ENCODE measurements at places on chromosomes 6 and 20.

- no peak for DNase-seq
These were observed 459.8 kb upstream of the RUNX2 start for GRCh38 chr6:44868335-44868668.

DNA sequence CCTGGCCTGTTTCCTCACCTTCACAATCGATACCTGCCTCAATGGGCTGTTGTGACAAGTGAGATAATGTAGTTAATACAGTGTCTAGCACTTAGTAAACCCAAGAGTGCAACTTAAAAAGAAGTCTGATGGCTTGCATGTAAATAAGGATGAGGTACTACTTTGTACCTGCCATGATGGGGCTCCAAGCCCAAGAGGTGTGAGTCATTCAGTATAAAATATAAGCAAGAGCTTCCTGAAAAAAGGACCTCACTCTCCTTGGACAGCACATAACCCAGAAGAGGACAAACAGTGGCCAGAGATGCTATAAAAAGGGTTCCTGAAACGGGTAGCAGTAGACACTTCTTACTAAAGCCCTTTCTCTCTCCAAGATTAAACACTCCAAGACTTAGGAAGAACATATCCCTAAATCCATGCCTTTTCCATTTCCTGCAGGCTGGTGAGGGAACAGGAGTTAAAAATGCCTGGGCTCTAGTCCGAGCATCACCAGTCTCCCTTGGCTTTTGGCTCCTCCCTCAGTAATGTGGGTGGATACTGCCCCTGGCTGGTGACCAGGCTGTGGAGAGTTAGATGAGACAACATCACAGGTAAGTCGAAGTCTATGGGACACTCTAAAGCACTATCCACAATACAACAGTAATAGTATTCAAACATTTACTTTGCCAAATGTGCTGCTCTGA lies 4.3 kb downstream of the UBE2V1 start:
- DNase-seq: no peak

DNA sequence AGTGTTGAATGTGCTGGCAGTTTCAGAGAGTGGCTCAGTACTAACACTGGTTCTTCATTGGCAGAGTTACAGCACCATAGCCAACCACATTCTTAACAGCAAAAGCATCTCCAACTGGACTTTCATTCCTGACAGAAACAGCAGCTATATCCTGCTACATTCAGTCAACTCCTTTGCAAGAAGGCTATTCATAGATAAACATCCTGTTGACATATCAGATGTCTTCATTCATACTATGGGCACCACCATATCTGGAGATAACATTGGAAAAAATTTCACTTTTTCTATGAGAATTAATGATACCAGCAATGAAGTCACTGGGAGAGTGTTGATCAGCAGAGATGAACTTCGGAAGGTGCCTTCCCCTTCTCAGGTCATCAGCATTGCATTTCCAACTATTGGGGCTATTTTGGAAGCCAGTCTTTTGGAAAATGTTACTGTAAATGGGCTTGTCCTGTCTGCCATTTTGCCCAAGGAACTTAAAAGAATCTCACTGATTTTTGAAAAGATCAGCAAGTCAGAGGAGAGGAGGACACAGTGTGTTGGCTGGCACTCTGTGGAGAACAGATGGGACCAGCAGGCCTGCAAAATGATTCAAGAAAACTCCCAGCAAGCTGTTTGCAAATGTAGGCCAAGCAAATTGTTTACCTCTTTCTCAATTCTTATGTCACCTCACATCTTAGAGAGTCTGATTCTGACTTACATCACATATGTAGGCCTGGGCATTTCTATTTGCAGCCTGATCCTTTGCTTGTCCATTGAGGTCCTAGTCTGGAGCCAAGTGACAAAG lies 17.0 kb upstream of the ADGRF4 start:
- DNase-seq: no peak

GRCh38 chr6:111989743-111990142 lies 64.2 kb upstream of the CCN6 start:
- no peak for DNase-seq

DNA sequence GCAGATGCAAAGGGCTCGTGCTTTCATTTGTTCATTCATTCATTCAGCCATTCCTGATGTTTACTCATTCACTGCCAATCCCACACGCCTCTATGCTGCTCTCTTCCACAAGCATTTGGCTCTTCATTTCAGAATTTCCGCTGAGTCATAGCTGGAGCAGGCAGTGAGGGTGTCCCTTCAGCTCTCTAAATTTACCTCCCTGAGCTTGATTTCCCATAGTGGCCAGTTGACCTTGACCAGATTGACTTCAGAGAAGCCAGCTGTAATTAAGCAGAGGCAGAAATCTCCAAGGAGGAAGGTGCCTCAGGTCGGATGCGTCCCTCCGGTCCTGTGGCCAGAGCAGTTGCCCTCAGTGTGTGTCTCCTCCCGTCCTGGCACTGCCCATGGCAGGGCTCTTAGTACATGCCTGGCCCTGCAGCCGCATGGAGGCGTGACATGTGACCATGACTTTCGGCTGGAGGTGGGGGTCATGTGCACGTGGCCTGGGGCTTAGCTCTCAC lies 267.2 kb upstream of the ECI2 start:
- DNase-seq: no peak

DNA sequence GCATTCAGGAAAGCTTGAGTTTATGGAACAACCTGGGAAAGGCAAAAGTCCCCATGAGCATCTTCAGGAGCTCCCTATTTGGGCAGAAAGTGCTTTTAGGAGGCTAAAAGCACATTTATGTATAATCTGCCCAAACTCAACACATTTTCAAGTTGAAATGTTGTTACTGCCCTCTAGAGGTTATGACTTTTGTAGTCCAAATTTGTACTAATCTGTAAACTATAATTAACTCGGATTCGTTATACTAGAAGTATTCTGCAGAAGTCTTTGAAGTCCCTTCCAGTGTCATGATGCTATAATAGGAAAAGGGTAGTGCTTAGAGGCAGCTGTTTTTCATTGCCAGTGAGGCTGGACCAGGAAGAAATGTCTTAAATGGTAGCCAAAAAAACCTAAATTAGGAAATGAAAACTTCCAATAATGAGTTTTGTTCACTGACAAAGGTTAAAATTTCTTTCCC lies 44.8 kb upstream of the EMILIN3 start:
- DNase-seq: no peak

DNA sequence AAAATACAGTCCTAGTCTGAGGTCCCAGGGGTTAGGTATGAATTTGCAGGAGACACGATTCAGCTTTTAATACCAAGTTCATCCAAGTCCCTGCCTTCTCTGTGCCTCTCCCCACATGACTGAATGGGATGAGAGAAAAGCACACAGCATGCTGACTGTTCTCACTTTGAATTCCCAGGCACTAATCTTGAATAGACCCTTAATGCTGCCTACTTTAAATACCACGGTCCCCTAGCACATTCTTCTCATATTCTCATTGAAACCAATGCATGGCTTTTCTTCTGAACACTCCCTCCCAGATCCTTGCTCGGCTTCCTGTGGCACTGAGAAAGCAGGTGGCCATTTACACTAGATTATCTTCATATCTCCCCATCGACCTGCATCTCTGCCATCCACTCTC lies 30.1 kb upstream of the SCAF8 start:
- no peak for DNase-seq

DNA sequence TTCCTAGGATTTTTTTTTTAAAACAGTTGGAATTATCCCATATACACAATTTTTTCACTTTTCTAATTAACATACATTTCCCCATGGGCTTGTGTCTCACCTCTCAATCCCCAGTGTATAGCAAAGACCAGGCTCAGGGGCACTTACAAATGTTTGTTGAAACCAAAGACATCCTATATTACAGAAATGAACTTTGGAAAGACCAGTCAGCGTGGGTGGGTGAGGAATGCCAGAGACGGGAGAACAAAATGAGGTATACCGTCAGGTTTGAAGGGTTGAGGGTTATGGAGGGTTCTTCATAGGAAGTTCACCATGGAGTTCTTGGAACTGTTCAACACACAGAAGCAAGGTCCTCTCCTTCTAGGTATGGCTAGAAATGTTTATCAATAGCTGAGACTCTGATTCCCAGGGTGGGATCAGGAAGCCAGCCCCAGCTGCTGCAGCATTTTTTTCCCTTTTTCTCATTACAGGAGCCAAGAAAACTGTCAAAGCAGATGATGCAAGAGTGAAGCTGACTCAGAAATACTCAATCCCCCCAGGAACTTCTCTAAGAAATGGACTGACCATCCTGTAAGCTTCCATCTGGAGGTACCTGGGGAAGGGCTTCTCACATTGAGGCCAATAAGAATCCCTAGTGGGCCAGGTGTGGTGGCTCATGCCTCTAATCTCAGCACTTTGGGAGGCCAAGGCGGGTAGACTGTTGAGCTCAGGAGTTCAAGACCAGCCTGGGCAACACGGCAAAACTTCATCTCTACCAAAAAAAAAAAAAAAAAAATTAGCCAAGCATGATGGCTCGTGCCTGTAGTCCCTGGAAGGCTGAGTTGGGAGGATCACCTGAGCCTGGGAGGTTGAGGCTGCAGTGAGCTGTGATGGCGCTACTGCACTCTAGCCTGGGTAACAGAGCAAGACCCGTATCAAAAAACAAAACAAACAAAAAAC lies 15.9 kb upstream of the TBC1D20 start:
- DNase-seq: no peak

DNA sequence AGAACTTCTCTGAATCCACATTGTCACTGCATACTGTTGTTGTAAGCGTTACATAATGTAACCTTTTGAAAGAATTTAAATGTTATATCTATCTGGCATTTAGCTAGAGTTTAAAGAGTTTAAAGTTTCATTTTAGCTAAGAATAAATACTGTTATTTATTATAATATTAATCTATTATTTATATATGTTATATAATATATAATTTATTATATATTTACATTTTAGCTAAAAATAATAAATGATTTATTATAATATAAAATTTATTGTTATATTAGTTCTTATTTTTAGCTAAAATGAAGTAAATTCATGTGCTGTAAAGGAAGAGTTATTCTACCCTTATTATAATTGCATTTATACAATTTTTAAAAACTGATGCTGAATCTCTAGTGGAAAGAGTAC lies 255.4 kb upstream of the QKI start:
- DNase-seq: no peak

DNA sequence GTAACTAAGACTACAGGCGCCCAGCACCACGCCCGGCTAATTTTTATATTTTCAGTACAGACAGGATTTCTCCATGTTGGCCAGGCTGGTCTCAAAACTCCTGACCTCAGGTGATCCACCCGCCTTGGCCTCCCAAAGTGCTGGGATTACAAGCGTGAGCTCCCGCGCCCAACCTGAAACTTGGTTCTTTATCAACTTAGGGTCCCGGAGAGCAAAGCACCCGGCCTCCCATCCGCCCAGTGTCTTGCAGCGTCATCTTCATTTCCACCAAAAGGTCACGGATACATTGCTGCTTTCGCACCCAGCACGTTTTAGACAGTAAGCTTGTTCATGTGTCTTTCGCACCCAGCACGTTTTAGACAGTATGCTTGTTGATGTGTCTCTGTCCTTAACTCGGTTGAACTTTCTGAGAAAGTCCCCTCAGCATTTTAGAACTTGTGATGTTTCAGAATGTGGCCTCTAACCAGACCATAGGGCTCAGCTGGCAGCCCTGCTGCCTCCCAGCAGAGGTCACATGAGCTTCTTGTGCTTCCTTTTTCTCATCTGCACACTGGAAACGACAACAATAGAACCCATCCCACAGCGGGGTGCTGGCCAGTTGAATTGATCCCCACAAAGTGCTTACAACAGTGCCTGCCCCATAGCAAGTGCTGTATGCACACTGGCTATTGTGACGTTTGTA lies 48.8 kb downstream of the PRR18 start:
- DNase-seq: no peak

DNA sequence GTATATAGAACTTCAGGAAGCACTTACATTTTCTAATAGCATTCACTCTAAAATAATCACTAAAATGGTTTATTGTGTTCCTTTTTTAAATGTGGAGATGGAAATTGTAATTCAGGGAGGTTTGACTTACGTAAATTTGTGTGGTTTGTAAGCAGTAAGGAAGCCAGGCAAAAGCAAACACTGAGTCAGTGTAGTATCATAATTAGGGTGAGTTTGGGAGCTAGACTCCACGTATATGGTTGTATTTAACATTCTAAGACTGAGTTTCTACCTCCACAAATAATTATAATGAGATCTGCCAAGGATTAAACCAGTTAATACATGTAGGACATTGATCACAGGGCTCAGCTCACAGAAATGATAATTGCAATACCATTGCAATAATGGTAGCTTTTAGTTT lies 425.5 kb downstream of the CBLN4 start:
- DNase-seq: no peak

DNA sequence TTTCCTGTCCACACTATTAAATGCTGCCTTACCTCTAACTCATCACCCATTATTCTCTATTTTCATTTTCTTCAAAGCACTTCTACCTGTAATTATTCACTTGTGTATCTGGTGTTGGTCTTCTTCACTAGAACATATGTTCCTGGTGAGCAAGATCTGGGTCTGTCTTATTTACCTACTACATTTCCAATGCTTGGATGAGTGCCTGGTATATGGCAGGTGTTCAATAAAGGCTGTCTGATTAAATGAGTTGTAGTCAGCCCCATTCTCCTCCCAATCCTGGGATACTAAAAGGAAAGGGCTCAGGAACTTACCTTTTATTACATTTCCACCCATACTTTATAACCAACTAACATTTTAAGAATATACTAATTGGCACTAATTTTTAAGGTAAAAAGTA lies 61.0 kb downstream of the CEP162 start:
- no peak for DNase-seq

DNA sequence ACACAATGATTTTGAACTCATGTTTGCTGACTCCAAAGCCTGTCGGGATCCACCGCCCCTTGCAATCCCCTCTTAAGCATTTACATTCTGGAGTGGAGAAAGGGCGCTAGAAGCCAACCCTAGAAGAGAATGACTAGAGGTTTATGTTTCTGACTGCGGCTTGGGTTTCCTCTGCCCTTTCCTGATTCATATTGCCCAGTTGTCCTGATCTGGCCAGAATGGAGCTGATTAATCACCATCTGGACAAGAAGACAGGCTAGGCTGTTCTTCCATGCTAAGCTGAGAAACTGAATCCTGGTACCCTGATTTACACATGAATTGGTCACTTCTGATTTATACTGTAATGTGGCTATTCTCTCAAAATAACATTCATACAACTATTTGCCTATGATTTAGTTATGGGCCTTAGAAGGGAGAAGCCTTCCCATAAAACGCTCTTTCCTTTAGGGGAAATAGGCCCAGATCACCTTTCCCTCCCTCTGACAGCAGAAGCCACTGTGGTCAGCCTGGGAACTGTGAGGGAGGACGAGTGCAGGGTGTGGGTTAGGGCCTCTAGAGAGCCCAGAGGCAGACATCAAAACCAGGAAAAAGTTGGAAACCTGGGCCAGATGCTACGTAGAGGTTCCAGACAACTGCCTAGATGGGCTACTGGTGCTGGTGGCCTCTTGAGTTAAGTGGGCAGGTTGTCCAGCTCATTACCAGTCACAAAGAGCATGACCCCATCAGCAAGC lies 199.2 kb upstream of the PRDM1 start:
- DNase-seq: no peak

GRCh38 chr6:130781557-130781956 lies 45.6 kb upstream of the SMLR1 start:
- DNase-seq: no peak

DNA sequence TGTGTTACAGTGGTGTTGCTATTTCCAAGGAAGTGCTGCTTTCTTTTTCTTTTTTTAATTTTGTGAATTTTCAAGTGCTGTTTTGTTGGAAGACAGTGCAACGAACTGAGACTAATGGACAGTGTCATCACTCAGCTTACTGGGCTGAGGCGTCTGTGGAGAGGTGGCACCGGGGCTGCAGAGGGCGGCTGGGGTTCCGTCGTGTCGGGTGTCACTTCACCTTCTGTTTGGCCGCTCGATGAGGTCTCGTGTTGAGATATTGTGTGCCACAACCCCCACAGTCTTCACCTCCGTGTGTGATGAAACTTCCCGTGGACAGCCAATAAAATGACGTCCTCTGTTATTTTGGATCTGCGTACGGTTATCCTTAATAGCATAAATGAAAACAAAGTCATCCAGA lies 149.4 kb upstream of the SNX9 start:
- no peak for DNase-seq

Measured in activated T-helper 1 cell treated with anti-CD3 and anti-CD28 coated beads, Interleukin-2, amount 50 U/mL, for 16 hours (primary cell).